ENCODE measurements at places on chromosomes 6 and 20. TPM values are rescaled to one million over a fixed set of nuclear protein-coding genes. Genes with fewer than 3 reads are reported as not detected.

DNA sequence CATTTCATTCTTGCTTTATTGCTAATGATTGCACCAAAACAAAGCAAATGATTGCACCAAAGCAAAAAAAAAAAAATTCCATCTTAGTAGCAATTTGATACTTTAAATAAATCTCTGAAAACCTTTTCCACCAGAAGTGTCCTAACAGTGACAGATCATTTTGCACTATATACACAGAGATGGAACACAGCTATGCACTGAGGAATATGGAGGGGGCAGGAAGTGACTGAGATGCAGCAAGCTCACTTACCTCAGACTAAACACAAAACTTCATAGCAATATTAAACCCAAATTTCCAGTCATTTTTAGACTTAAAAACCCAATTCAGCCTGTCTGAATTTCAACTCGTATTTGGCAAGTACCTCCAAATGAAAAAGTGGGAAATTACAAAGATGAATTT lies 41.2 kb downstream of the HIVEP2 start:
- no peak for DNase-seq

DNA sequence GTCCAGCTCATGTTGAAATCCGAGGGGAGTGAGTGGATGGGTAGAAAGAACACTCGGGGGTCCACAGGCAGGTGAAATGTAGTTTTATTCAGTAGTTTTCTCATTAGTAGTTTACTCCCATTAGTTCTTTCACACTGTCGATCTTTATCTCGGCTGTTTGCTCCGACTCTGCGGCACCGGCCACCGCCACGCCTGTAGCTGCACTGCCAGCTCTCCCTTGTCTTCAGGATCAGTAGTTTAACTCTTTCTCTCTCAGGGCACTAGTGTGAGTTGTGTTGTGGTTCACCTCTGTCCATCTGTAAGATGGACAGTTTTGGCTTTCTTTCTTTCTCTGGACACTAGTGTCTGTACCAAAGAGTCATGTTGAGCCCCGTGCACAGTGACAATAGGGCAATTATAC lies 195.7 kb downstream of the LMBRD1 start:
- no peak for DNase-seq

GRCh38 chr20:32019156-32019510 lies 8.9 kb downstream of the CCM2L start:
- DNase-seq: peak; percentile 43

- DNase-seq: peak; percentile 39
These were observed at the start of gene SLC32A1 for GRCh38 chr20:38723848-38724625. Gene SLC32A1 (plus strand): TSS chr20:38724486. CDS start chr20:38724725, 239 bp downstream.

DNA sequence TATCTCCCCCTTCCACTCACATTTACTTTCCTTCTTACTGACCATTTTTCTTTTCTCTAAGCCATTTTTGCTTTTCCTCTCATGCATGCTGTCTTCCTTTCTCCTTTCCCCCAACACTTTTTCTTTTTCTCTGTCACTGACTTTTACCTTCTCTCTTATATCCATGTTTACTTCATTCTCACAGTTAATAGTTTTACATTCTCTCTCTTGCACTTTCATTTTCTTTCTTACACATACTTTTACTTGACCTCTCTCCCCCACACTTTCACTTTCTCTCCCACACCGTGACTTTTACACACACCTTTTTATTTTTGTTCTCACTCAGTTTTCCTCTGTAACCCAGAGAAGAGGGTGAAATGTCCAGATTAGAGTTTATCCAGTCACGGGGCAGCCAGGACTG lies 636.3 kb downstream of the PTPRT start:
- no peak for DNase-seq

DNA sequence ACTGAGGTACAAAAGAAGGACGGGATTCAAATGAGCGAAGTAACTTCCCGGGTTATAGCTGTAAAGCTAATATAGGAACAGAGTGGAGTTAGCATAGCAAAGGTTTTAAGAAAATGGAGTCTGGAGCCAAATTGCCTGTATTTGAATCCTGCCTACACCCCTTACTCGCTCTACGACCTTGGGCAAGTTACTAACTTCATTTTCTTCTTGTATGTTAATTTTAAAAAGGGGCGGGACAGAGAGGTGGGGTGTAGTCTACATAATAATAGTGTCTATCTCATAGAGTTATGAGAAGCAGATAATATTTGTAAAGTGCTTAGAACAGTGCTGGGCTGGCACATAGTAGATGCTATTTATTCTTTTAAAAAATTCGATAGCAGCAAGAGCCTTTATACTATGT lies 705 bp downstream of the ZSCAN23 start:
- DNase-seq: no peak

DNA sequence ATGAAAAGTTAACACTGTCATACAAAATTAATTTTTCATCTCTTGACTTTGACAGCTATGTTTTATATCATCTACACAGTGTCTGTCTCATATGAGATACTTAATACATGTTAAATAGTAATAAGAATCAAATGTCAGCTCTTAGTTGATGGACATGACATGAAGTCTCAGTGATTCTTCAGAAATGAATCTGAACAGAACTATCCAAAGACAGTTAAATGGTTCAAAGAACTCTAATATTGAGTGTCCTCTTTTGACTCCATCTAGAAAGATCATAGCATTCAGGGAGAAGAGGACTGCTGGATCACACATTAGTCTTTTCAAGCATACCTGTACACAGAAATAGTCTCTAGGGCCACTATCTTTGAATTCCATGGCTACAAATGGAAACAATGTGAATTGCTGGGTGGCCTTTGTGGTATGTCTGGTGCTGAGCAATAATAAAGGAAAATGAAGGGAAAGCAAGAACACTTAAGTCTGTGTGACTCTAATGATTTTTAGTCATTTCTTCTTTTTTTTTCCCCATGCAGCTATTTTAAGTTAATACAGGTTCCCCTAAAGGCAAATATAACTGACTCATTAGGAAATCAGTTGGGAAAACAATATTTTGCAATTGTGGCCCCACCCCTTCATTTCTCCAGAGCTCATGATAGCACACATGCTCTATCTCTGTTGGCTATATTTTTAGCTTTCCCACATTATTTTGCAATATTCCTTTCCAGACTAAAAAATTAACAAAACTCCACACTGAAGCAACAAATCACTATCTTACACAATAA lies 367.5 kb downstream of the GRIK2 start:
- no peak for DNase-seq

The PACRG gene
- total RNA-seq: 7.3 TPM

All from frontal cortex (tissue), 4 donors.